ENCODE measurements at places on chromosomes 4 and X.
A peak's percentile ranks its signal among the peaks of the same experiment; 100 is the strongest.

GRCh38 chr4:123671636-123672404 lies 275.2 kb downstream of the SPRY1 start:
- no peak for DNase-seq

DNA sequence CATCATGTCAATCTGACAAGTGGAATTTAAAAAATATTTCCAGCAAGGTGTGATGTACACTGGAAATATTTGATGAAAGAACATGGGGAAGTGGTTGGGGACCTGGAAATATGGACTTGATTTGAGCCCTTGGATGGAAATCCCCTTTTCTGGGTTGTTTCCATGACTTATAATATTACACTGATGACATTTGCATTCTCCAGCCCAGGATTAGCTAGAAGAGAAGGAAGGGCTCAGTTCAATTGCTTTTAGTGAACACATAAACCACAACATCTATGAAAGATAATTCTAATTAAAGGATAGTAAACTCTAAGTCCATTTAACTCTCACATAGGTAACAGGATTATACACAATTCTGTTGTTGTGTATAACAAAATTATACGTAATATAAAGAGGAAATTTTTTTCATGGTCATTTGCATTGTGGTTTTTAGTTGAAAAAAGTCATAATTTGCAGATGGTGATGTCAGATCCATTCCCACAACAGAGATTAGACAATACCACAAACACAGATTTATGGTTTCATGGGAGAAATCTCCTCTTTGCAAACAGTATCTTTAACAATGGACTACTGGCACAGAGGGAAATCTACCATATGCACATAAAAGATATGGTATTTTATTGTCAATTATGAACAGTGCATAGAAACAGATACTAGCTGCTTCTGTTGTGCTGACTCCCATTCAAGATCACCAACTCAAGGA lies 126.5 kb downstream of the DKK2 start:
- DNase-seq, result no peak

DNA sequence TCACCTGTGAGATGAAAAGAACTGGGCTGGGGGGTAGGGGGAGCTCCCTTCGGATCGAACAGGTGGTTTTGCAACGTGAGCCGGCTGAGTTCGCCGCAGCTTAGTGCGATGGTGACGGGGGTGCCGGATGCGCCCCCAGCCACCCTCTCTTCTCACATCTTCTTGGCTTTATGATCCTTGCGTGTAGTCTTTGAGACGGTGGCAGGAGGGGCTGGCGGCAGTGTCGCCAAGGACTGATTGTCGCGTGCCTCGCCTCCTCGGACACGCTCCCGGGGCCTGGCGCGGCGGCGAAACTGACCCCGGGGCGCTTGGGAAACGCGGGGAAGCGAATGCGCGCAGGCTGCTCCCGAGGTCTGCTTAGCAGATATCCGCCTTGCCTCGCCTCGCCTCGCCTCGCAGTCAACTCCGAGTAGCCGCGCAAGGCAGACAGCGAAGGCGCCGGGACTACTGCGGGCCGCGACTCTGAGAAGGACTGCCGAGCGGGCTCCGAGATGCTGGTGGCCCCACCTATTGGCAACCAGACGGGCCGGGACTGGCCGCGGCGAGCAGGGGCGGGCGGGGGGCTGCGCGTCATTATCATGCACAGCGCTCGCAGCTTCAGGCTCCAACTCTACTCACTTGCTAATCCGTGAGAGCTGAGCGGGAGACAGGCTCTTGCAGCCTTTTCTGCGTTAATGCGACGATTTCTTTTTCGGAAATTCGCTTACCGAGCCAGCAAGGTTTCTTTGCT lies 1.5 kb downstream of the GRID2 start:
- peak; percentile 57 for DNase-seq

DNA sequence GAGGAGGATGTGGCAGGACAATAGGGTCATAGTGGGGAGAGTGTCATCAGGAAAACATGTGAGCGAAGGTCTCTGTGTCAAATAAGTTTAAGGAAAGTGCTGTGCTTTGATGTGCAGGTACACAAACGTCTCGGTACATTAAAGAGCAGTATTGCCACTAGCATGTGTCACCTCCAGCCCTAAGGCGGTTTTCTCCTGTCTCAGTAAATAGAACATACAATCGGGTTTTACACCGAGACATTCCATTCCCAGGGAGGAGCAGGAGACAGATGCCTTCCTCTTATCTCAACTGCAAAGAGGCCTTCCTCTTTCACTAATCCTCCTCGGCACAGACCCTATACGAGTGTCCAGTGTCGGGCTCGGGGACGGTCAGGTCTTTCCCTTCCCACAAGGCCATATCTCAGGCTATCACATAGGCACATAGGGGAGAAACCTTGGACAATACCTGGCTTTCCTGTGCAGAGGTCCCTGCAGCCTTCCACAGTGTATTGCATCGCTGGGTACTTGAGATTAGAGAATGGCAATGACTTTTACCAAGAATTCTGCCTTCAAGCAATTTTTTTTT lies 684.5 kb downstream of the PDHA2 start:
- no peak for DNase-seq

- DNase-seq, result no peak
Measured at GRCh38 chr4:145348291-145348690, 133.4 kb upstream of the SMAD1 start.

- DNase-seq, result no peak
Measured at GRCh38 chr4:33746979-33747378, 2497.3 kb downstream of the ARAP2 start.

DNA sequence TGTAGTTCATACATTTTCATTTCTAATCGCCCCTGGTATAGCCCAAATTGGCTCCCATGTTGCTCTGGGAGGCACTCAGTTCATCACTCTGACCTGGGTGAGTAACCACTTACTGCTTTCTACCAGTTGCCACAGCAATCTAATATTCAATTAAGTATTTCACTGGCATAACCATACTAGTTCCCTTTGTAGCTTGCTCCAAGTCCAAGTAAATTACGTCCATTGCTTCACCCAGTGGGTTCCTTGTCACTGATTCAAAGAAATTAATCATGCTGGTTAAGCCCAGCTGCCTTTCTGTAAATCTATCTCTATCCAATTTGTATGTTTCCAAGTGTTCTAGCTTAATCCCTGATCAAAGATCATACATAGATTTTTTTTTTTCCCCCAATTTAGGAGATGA lies 92.0 kb upstream of the CBR4 start:
- DNase-seq, result no peak

- no peak for DNase-seq
Measured at GRCh38 chr4:18051281-18051680, 29.7 kb upstream of the LCORL start.

GRCh38 chr4:106753426-106753825 lies 282.7 kb downstream of the DKK2 start:
- DNase-seq, result no peak

DNA sequence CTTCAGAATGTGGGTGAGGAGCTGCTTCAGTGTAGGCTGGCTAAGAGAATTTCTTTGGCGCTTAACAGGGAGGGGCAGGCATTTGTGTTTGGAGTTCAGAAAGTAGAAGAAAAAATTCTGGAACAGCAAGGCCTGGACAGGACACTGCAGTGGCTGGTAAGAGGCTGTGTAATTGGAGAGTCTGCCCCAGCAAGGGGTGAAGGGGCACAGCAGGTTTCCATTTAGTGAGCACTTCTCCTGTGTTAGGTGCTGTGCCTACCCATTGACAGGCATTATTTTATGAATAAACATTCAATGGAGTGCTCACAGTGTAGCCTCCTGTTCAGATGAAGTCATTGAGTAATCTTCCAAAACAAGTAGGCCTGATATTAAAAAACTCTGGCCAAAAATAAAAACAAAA lies 10.7 kb upstream of the CPE start:
- no peak for DNase-seq

DNA sequence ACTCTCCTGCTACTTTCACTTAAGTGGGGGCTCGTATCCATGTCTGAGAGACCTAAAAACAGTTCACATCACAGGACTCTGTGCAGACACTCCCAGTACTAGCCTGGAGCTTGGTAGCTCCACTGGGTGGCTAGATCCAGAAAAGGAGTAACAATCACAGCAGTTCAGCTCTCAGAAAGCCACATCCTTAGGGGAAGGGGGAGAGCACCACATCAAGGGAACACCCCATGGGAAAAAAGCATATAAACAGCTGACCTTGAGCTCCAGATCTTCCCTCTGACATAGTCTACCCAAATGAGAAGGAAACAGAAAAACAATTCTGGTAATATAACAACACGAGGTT lies 175.8 kb downstream of the FAM13A start:
- DNase-seq, result no peak

- DNase-seq, result no peak
Measured at GRCh38 chr4:122906859-122907305, 15.5 kb downstream of the NUDT6 start.

DNA sequence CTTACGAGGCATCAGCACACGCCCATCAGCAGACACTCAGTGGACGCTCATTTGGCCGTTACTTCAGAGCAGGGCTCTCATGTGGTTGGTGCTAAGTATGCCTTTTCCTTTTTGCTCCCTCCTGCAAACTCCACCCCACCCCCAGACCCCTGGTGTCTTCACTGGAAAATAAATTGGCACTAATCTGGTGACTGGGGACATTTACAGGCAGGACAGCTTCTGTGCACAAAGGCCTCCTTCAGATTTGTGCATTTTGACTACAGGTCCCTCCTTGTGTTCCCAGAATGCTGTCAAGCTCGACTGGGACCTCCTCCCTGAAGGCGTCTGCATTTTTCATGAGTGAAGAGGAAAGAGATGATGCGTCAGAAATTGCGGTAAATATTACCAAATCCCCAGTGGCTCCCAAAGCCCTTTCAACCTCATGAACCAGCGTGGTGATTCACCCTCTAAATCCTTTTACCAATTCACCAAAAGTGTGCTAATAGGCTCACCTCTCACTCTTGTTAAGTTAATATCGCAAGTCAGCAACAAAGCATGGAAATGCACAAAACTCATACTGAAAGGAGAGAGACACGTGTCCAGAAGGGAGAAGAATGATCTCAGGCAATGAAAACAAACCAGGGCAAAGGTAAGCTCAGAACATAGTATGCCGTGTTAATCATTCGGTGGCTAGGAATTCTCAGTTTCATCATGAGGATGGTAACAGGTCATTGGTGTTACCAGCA lies 119.0 kb downstream of the NKX6-1 start:
- no peak for DNase-seq

GRCh38 chr4:172095161-172095560 lies 282.0 kb downstream of the GALNTL6 start:
- DNase-seq, result no peak

DNA sequence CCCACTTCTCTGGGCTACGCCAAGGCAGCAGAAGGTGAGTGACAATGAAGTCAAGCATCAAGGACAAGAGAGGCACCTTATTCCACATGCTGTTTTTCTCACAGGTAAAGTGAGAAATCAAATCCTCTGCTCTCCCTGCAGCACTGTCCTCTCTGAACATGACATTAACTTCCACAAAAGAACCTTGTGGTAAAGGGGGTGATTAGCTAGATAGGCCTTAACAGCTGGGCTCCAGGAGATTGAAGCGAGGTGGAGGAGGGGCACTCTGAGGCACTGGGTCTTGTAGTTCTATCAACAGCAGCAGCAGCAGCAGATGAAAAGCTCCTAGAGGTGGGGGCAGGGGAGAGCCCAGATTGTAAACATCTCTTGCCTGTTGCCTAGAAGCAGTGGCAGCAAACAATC lies 96.8 kb upstream of the CXXC4 start:
- peak; percentile 55 for DNase-seq

- DNase-seq, result no peak
Measured at GRCh38 chr4:149370785-149371420, 444.7 kb downstream of the IQCM start.

DNA sequence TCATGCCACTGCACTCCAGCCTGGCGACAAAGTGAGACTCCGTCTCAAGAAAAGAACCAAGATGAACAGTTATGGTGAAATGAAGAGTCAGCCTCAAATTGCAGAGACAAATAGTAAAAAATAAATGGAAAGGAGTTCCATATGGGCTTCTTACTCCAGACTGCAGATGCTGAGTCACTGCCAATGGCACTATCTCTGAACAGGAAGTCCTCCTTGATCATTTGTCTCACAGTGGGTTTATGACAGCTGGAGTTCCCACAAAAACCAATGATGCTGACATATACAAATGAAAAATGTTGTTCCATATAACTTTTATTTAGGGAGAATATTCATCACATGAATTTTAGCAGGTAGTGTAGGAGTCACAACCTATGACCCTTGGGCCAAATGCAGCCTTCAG lies 631.6 kb downstream of the PCDH18 start:
- DNase-seq, result no peak

- DNase-seq, result no peak
Measured at GRCh38 chrX:36504625-36505024, 503.5 kb upstream of the FAM47C start.

DNA sequence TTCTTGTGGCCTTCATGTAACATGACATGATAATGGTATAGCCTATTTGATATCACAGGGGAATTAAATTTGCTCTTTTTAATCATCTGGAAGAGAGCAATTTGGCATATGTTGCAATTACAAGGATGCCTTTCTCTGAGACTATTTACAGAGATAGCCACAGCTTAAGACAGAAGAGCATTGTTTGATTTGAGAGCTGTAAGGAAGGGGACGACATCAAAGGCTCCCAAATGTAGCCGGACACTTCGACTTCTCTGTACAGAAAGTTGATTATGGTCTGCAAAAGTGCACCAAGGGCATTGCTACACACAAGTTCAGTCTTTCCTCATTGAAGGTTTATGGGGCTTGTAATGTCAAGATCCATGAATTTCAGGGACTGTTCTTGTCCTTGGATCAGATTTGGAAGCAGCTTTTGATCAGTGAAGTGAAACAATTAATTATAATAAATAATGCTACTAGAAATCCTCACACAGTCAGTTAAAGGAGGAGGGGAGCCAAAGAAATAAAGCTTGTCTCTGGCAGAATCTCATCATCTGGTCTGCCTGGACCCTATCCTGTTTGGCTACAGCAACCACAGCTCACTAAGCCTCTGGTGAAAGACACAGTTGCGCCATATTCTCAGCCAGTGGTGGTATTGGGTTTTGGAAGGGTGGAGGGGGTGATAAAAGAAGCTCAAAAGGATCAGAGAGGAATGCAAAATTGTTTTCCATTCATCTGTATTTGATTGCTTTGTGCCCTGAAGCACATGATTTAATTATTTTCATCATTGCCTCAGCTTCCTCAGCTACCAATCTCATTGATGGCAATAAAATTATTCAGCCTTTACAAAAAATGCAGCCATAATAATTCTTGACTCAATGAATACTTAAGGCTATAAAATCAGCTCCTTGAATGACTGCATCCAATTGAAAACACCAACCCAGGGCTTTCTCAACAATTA lies 654.3 kb upstream of the LCORL start:
- DNase-seq, result no peak

DNA sequence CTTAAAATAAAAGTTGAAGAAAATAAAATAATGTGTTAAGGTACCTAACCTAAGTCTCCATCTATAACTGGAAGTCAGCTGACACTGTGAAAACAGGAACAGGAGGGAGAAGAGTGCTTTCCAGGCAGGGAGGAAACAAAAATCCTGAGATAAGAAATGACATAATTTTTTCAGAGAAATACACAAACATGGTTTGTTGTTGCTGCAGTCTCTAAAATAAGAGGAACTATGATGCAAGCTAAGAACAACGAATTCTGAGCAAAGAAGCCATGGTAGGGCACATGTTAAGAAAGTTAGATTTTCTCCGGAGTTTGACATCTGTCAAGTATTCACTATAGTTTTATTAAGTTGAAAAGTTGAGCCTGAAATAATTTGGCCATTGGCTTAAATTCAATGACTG lies 26.9 kb downstream of the PAPSS1 start:
- DNase-seq, result no peak

Measured in left lung (tissue), 14 donors.